Occipital lobe (tissue), 3 donors: ENCODE measurements at places on chromosomes 13 and 19. TPM values are rescaled to one million over a fixed set of nuclear protein-coding genes. Genes with fewer than 3 reads are reported as not detected.

DNA sequence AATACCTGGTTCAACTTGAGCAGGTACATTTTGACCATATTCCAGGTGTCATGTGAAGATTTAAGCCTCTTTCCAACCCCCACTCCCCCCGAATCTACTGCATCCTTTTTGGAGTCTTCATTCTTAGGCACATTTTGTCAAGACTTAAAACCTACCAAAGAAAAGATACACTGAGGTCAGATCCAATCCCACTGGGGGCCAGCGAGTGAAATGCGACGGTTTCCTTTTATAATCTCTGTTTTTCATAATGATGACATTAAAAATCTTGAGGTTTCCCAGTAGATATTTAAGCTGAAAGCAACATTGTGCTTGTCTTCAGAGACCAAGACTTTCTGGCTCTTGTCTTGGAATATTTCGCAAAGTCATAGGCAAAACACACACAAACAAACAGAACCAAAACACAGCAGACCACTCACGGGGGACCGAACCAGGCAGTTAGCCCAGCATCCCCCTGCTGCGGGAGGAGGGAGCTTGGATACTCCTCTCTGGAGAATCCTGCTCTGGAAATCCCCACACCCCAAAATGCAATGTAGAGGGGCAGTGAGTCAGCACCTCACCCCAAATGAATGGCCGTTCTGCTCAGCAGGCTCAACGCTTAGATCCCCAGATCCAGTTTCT is 506 bp upstream of the GAS6 start:
- no peak for DNase-seq

Gene CYP2F1
- not detected for total RNA-seq

- DNase-seq, result no peak
Observed at GRCh38 chr13:112924365-112924764, 44.6 kb upstream of the MCF2L start.

Gene EXOSC5
- 14.8 TPM for total RNA-seq

- no peak for DNase-seq
Observed at GRCh38 chr13:44784708-44785080, 204.6 kb downstream of the NUFIP1 start.

Gene ZNF529
- total RNA-seq, result 57.9 TPM

DNA sequence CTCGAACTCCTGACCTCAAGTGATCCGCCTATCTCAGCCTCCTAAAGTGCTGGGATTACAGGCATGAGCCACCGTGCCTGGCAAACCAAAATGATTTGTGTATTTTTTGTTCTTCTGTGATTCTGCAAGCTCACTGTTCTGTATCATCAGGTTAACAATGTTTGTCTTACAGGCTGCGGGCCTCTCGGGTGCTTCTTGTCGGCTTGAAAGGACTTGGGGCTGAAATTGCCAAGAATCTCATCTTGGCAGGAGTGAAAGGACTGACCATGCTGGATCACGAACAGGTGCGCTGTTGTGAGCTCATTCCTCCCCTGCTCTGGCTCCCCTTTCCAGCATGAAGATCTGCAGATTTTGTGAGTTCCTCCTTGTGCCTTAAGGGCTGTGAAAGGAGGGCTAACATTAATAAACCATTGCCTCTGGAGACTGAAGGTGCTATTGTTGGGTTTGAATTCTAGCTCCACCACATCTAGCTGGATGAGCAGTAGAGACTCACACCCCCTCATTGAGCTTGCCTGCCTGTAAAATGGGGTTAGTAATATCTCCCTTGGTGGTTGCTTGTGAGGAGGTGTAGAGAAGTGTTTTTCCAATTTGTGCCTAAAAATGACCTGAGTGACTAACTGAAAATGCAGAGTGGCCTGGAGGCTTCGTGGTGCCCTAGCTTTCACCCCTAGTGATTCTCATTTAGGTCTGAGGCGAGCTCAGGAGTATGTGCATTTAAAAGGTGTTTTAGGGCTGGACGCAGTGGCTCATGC is 12.9 kb downstream of the SAE1 start:
- no peak for DNase-seq

DNA sequence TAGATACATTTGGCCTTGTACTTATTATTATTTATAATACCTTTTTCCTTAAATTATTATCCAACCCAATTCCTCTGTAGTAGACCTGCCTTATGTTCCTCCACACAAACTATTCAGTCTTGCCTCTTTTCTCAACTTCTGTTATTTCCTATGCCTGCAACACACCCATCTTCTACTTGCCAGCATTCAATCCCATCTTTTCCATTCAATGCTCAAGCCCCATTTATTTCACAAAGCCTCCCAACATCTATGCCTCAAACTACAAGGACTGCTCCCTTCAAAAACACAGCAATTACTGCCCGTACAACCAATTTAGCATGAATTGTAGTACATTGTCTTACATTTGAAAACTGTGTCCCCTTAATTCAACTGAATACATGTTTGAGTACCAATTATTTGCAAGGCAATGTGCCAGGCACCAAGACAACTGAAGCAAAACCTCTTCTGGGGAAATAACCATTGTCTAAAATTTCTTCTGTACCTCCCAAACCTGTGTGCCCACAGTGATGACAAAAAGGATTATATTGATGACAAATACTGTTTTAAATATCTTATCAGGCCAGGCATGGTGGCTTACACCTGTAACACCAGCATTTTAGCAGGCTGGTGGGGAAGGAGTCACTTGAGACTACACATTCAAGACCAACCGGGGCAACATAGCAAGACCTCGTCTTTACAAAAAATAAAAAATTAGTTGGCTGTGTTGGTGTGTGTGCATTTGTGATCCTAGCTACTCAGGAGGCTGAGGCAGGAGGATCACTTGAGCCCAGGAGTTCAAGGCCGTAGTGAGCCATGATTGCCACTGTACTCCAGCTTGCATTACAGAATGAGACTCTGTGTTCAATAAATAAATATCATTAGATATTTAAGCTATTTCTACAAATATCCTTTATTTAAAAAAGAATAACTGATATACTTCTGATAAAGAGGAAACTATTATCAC is 35.1 kb downstream of the ELF1 start:
- DNase-seq, result no peak

Gene BRD4
- total RNA-seq, result 9.5 TPM

Gene STAP2
- total RNA-seq, result 2.8 TPM

- DNase-seq, result no peak
Observed at GRCh38 chr13:66222926-66223325, 1007.2 kb downstream of the PCDH9 start.

DNA sequence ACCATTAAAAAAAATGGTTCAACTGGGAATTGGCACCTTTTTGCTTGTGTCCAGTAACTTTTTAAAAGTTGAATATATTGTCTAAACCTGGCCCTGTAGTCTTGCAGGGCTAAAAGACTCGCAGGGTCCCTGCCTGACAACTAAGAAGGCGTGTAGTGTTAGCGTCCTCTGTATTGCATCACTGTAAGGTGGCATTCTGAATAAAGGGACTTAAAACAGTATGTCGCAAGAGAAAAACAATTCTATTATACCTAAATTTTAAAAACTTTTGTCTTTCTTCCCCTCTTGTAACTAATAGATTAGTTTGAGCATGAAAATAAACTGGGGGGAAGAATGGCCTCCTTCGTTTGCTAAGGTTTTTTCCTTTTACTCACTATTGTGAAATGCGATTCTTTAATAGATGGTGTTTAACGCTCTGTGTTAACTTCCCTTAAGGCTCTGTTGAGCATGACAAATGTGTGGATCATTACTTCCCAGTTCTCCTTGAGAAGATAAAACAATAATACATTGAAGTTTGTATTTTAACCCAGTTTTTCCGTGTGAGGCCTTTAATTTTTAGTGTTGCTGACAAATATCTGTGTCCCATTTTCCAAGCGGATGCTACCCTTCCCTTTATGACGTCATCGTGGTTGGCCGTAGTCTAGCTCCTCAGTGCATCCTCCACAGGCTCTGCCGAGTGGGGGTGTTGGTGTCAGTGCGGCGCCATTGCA is 134.6 kb downstream of the KATNAL1 start:
- DNase-seq, result no peak

DNA sequence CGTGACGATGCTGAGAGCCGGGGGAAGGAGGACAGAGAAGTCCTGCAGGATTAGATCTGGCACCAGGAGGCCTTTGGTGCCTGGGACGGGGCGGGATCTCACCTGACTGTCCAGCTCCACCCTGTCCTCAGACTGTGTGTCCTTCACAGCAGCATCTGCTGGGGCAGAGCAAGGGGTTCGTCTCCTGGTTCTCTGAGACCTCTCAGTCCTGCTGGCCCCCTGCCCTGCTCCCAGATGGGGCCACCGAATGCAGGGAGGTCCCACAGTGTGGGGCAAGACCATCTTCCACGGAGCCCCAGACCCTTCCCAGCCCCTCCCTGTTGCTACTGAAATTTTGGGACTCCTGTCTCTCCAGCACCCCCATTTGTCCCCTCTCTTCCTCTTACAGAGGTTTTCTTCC is 4.5 kb downstream of the LILRB3 start:
- DNase-seq, result no peak

Gene RYR1
- 4.5 TPM for total RNA-seq

GRCh38 chr19:34428549-34429285 is 536 bp downstream of the UBA2 start:
- peak; percentile 63 for DNase-seq

Gene TMEM190
- total RNA-seq, result not detected

- no peak for DNase-seq
Observed at GRCh38 chr19:45195764-45196163, 17.2 kb downstream of the BLOC1S3 start.

DNA sequence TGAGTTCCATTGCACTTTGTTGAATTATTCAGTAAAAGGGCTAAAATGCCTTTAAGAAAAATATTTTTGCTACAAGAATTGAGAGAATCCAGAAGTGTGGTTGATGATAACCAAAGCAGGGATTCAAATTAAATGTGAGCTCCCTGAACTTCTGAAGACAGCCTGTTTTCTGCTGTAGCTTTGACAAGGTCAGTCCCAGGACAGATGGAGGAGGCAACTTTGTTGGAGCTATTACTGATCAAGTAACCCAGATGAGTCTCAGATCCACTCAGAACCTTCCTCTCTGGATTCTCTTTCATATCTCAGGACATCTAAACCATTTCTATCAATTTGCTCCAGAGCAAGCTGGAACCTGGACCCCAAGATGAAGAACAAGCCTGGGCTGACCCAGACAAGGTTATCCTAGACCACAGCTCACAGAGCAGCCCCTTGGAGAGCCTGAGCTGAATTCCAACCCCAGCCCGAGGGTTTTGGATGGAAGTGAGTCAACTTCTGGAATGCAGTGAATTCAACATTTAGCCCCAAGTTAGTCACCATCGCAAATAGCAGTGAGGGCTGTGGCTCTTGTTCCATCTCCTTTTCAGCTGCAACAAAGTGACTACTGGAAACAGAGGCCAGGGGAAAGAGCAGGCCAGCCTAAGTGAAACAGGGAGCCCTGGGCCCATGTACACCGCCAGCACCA is 137.8 kb upstream of the TSC22D1 start:
- no peak for DNase-seq

DNA sequence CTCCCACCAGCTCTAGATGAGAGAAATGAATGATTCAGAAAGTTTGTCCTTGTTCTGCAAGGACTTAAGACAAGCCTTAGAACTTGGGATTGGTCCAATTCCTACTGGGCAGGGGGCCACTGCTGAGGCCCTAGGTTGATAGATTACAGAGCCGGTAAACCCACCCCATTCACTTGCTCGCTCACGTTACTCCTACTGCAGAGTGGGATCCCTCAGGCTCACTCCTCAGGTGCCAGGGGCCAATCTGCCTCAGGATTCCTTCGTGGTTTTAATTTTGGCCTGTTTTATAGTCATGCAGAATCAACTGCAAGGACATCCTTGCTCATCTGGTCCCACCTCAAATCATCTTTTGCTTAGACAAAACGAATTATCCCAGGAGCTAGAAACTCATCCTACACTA is 59.0 kb downstream of the SERP2 start:
- DNase-seq, result no peak

Gene KMT5C
- total RNA-seq, result 6.9 TPM

Gene RASAL3
- total RNA-seq, result 0.47 TPM

GRCh38 chr19:1923319-1923718 is 17.7 kb upstream of the CSNK1G2 start:
- DNase-seq, result no peak

GRCh38 chr13:41505209-41505835 is 48.0 kb downstream of the RGCC start:
- DNase-seq, result no peak

DNA sequence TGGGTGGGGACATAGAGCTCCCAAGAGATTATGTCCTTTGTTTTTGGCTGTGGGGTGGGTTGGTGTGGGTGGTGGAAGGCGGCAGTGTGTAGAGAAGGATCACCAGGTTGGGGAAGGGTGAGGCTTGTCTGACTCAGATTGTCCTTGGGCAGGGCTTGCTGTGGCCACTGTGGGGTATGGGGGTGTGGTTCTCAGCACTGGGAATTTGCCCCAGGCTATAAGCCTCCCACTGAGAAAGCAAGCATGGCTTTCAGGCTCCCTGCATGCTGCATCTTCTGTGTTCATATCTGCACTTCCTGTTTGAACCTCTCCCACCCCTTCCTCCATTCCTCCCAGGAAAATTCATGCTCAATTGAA is 34.9 kb downstream of the DNAJC15 start:
- no peak for DNase-seq

DNA sequence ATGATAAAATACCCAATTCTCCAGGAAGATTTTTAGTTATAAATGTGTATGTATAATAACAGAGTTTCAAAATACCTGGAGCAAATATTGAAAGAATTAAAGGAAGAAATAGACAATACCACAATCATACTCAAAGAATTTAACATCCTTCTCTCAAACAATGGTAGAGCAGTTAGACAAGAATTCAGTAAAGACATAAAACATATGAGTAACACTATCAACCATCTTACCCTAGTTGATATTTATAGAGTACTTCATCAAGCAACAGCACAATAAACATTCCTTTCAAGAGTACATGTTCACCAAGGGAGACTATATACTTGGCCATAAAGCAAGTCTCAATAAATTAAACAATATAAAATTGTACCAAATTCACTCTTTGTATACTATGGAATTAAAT is 108.4 kb downstream of the DLEU7 start:
- no peak for DNase-seq

DNA sequence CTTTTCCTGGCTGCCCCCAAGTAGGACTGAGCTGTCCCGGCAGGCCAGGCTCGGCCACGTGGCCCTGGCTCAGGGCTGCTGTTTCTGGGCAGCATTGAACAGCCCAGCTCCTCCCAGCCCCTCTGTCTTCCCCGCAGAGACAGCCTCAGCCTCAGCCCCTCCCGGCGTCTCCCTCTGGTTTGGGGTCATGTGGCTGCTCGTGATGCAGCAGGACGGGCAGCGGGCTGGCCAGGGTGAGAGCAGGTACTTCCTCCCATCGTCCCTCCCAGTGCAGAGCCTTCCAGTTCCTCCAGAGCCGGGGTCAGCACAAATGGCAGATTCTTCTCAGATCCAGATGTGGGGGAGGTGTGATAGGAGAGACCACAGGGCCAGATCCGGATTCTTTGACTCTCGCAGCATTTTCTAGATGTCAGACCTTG is 114.6 kb downstream of the KDM4B start:
- DNase-seq, result no peak
